ENCODE measurements at places on chromosomes 7 and 10.

- DNase-seq, result no peak
These were observed 47.3 kb downstream of the NKX6-2 start for GRCh38 chr10:132738454-132739224.

DNA sequence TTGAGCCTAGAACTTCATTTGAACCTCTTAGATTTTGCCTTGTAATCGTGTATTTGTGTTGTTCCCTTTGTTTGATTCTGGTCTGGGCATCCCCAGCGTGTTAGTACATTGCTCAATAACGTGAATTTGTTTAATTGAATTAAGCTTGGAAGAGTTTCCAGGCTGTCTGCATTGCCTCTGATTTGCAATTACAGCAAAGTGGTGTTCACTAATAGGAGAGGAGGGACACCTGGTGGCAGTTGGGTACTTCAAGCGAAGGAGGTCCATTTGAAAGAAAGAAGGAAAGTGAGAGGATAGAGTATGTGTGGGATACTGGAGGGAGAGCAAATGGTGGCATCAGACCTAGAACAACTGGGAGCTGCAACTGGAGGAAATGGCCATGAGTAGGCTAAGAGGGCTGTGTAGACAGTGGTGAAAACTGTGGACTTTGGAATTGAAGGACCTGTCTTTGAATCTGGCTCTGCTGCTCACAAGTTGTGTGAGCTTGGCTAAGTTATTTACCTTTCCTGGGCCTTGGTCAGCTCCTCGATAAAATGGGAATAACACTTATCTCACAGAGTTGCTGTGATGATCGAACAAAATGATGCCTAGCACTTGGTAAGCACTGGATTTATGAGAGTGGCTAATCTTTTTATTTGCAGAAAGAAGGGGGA, 15.1 kb downstream of the LSMEM1 start:
- no peak for DNase-seq

DNA sequence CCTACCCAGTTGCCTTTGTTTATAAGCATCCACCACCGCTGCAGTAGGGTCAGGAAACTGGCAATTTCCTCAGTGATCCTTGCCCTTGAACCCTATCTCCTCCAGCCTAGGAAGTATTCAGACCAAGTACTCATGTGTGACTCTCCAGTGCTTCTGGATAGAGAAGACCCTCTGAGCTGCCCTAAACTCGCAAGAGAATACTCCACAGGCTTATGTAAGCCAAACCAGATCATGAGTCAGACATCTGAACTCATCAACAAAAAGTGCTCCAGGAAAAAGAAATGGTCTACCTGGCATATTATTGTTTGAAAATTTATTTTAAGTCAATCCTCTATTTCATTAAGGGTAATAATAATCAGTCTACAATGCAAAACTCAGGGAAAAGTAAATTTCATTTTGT, 101.3 kb downstream of the KAT6B start:
- DNase-seq, result no peak

DNA sequence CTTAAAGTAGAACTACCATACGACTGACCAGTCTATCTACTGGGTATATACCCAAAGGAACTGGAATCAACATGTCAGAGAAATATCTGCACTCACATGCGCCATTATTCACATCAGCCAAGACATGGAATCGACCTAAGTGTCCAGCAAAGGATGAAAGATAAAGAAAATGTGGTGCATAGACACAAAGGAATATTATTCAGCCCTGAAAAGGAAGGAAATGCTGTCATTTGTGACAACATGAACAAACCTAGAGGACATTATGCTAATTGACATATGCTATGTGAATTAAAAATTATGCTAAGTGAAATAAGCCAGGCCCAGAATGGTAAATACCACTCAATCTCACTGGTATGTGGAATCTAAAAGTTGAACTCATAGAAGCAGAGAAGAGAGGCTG, 123.7 kb downstream of the KLF6 start:
- no peak for DNase-seq

DNA sequence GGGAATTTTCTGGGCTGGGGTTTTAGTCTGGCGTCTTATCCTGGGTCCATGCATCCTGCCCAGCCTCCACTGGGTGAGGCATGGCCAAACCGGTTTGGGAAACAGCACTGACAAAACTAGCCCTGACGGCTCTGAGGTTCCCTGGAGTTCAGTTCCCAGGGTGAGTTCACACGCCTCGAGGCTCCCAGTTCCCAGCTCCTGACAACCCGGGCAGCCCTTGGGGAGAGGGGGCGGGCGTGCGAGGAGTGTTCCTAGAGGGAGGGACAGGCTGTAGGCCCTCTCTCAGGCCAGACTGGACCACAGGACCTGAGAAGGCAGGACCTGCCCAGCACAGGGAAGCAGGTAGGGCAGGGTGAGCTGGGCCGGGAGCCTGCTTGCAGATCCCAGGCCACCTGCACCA, 82.3 kb upstream of the PPIF start:
- DNase-seq, result peak; percentile 81

DNA sequence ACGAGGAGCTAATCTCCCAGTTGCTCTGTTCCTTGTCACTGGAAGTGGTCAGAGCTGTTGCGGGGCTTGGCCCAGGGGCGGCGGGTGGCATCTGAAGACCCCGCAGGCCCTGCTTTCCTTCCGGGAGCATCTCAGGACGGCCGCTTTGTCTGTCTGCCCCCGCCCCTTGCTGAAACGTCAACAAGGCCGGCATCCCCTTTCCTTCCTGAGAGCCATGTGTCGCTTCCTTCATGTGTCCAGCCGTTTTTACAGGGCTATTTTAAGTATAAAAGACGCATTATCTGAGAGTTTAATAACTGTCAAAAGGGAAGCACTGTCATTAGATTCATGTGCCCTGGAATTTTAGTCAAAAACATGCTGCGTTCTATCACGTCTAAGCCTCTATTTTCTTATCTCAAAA, 110.4 kb downstream of the CUX1 start:
- no peak for DNase-seq

DNA sequence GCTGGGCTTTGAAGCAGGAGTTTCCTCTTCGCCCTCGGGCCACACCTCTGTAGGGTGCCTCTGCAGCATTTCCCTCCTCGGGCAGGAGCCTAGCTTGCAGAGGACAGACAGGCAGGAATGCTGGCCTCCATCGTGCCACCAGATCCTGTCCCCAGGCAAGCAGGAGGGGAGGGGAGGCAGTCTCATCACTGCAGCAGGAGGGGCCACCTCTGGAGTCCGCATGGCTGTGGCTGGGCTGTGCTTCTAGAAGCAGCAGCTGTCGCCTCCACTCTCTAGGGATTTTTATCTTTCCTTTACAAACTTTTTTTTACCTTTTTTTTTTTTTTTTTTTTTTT, 181.4 kb downstream of the CUX1 start:
- no peak for DNase-seq

GRCh38 chr7:157551325-157552070, 214.7 kb downstream of the DNAJB6 start:
- peak; percentile 40 for DNase-seq

DNA sequence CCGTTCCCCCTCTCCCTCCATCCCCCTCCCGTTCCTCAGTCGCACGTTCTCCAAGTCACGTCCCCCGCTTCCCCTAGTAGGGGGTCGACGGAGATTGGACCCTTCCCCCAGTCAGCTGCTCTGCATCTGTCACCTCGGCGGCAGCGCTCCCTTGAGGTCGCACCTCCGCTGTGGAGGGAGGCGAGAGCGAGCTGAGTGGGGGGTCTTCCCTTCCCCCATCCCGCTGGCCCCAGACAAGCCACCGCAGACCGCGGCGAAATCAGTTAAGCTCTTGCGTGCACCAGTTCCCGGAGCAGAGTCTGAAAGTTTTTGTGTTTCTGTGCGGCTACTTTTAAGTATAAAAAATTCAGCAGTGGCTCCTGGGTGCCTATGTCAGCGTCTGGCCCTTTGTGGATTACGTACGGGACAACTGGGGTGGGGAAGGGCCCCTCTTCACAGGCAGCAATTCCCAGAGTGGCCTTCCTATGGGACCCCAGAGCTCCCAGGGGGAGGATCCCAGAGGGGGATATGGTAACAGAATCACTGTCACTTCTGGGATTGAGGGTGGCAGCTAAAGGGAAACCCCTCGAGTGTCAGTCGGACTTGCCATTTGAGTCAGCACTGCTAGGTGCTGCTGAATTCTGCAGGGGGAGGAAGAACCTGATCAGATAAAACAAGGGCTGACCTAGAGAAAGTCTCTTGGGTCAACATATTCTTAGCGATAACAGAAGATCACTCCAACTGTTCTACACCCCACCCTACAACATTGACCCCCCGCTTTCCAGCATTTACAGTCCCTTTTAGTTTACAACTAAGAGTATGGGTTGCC, 12.5 kb upstream of the DDIT4 start:
- no peak for DNase-seq

DNA sequence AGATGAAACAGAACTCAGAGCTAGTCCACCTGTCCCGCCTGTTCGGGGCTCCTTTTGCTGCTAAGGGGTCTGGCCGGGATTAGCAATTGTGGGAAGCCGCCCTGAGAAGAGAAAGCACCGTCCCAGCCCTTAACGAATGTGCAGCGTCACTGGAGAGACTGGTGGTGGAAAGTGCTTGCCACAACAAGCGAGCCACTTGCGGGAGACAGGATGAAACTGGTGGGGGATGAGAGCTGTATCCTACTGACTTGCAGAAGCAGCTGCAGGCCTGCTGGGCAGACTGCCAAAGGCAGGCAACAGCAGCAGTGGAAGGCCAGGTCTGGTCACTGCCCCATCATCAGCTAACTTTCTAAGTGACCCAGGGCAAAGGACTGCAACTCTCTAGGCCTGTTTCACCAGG, 95.4 kb downstream of the FAM53B start:
- DNase-seq, result no peak

DNA sequence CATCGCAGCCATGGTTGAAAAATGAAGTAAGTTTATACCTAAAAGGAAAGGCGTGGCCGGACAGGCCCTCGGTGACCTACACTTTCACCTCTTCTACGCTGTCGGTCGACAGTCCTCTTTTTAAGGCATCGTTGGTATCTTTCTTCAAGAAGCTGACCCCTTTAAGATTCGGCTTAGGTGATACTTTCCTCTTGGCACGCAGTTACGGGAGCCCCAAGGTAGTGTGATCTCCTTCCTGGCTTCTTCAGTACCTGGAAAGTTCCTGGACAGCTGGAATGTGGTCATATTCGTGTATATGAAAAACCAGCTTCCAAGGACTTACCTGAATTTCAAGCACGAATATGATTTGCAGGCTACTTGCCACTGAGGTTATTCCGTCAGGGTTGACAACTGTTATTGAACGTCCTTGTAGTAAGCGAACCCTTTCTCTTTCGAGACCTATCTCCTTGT, 885 bp upstream of the SYPL1 start:
- DNase-seq, result no peak

DNA sequence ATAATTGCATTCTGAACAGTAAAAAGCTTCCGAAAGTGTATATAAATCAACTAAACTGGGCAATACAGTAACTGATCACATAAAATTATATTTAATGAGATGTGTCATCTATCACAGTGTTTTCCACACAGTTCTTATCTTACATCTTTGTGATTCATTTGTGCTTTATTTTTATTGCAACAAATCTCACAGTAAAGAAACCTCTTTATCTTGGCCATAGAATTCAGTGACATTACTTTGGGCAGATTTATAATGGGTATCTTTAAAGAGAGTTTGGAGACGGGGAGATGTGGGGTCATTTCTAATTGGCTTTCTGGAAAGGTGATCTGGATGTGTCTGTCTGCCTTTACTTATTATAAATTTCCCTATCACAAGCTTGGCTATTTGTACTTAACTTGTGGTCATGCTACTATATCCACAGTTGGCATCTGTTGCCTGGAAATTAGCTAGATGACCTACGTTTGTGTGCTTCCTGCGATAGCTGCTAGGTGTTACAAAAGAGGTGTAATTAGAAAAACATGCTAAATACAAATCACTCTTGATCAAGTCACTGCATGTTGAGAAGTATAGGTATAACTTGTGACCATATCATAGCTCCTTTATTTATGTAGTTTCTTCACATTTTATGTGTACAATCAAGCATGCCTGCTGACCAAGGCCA, 123.8 kb downstream of the ARID5B start:
- no peak for DNase-seq

- DNase-seq, result no peak
These were observed at the start of gene NACAD for GRCh38 chr7:45088821-45089340. NACAD (minus strand) TSS chr7:45088969; CDS start chr7:45088894, 75 bp downstream.

- DNase-seq, result no peak
These were observed 109.1 kb downstream of the CPED1 start for GRCh38 chr7:121097577-121097976.

- DNase-seq, result no peak
These were observed 214.6 kb upstream of the PHF14 start for GRCh38 chr7:10759120-10759519.

- no peak for DNase-seq
These were observed 13.1 kb upstream of the ARPC1A start for GRCh38 chr7:99312316-99313203.
